WERI-Rb-1 (cell line): ENCODE measurements at places on chromosomes 1 and 21.

GRCh38 chr1:208565756-208566440 is 321.7 kb upstream of the PLXNA2 start:
- DNase-seq = no peak

DNA sequence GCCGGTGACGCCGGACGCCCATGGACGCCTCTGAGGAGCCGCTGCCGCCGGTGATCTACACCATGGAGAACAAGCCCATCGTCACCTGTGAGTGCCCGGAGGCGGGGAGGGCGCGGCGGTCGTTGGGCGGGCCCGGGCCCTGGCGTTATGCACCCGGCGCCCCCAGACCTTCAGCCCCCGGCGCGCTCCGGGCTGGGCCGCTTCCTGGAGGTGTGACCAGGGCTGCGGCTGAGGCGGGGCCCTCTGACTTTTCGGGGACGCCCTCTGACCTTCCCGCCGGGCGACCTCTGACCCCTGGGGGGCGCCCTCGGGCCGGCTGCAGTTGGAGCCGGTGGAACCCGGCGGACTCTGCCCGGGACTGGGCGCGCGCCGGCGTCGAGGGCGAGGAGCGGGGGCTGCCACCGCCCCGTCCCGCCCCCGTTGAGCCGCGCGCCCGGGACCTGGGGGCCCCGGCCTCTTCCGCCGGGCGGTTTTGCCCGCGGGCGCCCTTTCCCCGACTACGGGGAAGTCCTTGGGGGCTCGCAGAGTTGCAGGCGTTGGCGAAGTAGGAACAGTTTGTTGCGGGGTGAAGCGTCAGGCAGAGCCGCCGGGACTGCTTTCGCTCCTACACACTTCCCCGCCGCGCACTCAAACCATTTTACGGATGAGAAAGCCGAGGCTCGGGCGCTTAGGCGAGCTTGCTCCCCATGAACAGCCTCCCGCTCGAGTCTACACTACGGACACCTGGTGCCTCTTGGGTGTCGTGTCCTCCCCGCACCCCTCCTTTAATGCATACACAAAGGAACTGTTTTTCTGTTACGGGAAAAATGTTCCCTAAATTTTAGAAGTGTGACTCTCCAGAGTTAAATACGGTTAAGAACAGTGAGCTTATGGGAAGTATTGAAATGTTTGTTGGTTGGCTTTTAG is 618 bp downstream of the TRAPPC10 start:
- peak; percentile 82 for DNase-seq

DNA sequence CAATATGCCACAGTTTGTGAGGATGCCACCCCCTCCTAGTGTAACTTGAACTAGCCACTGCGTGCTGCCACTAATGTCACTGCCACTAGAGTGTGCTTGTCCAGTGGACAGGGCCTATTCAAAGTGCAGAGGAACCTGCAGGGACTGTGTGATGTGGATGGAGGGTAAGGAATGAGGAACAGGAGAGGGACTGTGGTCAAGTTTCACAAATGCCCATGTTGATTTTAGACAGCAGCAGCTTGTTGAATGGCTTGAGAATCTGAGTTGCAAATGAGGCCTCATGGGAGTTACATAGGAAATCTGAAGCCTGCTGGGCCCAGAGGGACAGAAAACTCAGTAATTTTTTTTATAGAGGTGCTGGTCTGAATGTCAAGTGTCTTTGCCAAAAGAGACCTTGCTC is 112.3 kb downstream of the HHAT start:
- no peak for DNase-seq

GRCh38 chr1:55987491-55988249 is 591.7 kb downstream of the PLPP3 start:
- no peak for DNase-seq

- DNase-seq = no peak
Observed at GRCh38 chr1:156104065-156104810, 10.3 kb upstream of the LMNA start.

DNA sequence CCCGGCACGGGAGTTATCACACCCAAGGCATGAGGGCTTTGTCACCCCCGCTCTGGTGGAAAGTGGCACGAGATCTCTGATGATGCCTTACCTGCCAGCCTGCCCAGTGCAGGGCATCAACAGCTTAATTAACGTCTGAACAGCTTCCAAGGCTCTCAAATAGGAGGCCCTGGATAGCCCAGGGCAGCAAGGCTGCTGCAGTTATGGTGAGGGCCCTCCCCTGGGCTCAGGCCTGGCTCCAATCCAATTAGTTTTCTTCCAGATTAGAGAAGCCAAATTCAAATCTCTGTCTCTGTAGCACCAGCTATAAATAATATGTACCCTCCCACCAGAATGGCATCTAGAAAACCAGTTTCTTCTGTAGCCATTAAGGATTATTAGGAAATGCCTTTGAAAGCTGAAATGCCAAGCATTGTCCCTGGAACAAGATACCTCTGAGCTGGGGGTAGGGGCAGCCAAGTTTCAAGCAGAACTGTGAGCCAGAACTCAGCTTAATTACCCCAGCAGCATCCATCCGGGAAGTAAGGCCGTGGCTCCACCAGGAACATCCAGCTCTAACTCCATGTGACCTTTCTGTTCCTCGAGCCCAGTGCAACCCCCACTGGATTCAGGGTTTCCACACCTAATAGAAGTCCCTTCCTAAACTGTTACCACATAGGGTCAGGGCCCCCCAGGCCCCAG is 12.5 kb downstream of the QSOX1 start:
- DNase-seq = no peak

GRCh38 chr1:230773396-230774033 is 26.3 kb downstream of the CAPN9 start:
- no peak for DNase-seq

DNA sequence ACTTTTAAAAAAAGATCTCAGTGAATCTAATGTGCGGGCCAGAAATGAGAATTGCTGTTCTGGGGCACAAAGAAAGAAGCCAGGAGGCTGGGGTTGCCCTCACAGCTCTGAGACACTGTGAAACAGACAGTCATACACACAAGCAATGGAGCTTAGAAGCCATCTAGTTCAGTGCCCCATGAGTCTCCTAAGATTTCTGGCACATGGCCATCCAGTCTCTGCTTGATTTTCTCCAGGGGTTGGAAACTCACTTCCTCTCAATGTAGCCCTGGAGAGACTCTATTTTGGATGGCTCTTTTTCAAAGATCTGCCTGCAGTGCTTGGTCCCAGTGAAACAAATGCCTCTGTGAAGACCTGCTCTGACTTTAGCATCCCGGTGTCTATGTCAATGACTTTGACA is 38.6 kb downstream of the KCNN3 start:
- DNase-seq = no peak

- no peak for DNase-seq
Observed at GRCh38 chr1:244653439-244654107, 647 bp downstream of the DESI2 start.

GRCh38 chr1:119004781-119005180 is 16.6 kb upstream of the TBX15 start:
- no peak for DNase-seq

- no peak for DNase-seq
Observed at GRCh38 chr1:243991650-243992049, 59.4 kb upstream of the ZBTB18 start.
